ENCODE measurements at places on chromosomes 11 and 22.

DNA sequence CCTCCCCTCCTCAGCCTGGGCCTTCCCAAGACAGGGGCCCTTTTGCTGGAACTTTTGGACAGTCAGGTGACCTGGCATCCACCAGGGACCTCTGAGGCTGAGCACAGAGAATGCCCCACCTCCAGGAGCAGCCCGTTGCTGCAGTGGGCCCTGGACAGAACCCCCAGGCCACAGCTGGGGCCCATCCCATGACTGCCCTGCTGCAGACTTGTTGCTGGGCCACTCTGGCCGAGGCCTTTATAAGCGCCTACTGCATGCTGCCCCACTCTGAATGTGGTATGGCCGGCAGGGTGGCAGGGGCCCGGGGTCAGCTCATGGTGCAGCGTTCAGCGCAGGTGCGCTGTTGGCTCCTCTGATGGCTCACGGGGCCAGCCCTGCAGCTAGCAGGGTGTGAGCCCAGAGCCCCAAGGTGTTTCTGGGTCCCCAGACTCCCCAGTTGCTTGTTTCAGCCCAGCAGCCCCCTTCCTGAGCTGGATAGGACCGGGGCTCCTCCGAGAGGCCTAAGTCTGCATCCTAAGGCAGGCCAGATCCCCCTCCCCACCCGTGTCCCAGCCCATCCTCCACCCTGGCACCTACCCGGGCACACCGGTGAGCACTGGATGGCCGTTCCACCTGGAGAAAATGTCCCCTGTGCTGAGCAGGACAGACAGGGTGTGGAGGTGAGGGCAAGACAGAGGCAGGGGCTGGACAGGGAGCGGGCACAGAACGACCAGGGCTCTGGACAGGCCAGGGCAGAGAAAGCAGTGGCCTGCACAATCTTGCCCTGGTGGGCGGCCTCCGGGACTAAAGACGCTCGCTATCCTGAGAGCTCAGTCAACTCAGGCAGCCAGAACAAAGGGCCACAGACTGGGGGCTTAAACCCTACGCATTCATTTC lies 28.1 kb upstream of the TH start:
- DNase-seq = no peak

DNA sequence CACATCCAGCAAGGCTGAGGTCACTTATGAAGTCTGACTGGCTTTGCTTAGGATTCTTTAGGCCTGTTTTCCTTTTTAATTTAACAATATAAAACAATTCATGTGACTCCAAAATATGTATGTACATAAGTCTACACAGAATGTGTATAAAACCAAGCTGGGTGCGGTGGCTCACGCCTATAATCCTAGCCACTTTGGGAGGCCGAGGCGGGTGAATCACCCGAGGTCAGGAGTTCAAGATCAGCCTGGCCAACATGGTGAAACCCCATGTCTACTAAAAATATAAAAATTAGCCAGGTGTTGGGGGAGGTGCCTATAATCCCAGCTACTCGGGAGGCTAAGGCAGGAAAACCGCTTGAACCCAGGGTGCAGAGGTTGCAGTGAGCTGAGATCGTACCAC lies 83.1 kb downstream of the SHANK2 start:
- no peak for DNase-seq

DNA sequence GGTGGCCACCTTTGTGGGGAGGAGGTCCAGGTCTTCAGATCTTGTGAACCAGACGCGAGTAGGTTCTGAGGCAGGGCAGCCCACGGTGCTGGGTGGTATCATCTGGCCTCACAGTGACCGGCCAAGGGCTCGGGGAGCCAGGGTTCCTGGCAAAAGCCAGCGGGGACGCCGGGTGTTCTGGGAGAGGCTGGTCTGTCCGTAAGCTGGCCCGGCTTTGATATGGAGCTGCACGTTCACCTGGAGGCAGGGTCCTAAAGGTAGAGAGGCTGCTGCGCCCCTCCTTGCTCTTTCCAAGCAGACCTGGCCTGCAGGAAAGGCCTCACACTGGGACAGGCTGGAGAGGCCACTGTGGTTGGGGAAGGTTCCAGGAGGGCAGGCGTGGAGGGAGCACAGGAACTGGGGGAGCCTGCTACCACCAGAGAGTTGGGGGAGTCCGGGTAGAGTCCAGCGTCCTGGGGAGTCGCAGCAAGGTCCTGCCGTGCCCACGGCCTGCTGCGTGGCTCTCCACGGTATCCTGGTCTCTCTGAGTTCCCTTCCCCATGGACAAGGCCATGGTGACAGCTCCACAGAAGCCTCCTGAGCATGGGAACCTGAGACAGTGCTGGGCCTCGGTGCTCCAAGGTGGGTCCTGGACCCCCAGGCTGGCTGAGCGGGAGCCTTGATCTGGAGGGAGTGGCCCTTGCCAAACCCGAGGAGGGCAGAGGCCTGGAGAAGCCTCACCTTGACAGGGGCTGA lies 452.4 kb upstream of the B3GAT1 start:
- no peak for DNase-seq

GRCh38 chr11:35049859-35050531 lies 89.0 kb upstream of the CD44 start:
- DNase-seq = no peak

DNA sequence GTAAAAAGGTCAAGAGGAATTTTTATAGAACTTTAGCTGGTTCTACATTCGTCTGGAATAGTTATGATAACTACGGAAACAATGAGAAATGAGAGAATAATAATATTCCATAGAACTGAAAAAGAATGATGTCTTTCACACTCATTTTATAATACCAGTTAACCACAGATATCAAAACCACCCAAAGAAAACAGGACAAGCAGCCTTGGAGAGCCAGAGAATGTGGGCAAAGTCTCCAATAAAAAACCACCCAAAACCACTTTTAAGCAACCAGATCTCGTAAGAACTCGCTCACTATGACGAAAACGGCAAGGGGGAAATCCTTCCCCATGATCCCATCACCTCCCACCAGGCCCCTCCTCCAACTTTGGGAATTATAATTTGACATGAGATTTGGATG lies 60.8 kb downstream of the ARHGAP32 start:
- no peak for DNase-seq

DNA sequence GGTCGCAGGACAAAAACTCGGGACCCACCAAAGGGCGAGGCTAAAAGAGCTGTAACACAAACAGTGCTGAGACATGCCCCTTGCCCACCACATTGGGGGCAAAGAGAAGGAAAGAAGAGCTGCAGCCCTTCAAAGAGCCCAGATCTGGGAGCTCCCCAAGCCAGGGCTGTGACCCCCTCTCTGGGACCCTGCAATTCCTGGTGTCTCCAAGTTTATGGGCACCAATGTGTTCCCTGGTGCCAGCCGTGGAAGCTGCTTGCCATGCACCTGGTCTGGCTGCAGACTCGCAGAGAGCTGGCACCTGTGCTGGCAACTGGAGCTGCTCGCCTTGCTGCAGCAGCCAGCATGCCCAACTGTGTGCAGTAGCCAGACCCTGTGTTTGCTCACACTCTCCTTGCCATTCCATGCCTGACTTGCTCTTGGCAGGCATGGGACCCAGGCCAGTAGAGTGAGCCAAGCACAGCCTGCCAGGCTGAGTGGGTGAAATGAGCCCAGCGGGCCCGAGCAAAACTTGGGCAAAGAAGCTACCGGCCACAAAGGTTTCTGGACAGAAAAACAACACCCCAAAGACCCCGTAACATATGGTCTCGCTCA lies 16.0 kb downstream of the RRP8 start:
- DNase-seq = no peak

DNA sequence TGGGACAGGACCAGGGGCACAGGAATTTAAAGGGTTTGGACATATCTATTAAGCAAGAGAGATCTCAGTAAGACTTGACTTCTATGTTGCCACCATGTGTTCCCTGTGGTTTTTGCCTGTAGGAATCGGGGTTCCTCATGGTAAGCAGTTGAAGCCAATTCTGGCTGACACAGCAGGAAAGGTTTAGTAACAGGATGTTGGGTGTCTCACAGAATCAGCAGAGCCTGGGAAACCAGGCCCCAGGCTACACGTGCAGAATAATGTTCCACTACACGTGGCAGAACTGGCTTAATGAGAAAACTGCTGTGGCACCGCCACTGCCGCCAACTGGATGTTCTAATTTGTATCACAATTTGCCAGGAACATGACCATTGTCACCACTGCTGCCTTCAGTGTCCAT lies 264.6 kb upstream of the PLET1 start:
- no peak for DNase-seq

DNA sequence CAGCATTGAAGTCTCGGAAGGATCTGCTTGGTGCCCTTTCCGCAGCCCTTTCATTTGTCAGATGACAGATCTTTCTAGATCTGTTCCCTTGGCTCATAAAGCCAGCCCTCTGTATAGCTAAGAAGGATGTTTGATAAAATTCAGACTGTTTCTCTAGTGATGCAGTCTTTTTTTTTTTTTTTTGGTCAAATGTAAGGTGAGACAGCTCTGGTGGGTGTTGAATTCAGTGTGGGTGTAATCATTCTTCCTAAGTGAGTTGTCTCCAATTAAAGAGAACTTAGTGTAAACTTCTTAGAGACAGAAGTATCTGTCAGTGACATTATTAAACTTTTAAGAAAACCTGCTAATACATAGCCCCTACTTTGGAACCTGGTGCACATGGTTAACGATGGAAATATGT lies 53.3 kb downstream of the AAMDC start:
- DNase-seq = no peak

- no peak for DNase-seq
These were observed 6.3 kb downstream of the OVOL1 start for GRCh38 chr11:65793144-65793581.

GRCh38 chr11:11672789-11673188 lies 51.0 kb upstream of the GALNT18 start:
- DNase-seq = no peak

DNA sequence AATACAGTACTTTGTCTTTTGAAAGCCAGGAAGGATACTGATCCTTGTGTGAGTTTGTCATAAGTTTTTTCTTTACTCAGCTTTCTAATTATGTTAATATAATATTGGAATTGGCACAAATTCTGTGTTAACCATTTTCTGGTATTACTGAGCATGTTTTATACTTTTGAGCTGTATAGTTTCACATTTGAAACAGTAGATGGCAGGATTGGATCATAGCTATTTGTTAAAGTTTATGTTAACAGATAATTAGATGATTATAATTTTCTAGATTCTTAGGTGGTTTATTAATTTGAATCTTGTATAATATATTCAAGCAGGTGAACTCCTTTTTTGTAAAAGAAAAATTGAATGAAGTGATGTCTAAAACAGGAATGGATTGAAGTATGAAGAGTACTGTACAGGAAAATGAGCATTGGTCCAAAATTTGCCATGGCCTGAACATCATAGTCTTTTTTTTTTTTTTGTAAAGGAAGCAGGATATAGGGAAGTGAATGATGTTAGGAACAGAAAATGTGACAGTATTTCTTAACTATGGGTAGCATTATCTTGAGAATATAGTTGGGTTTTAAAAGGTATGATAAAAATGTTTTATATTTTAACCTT lies 102.0 kb downstream of the CYP2R1 start:
- DNase-seq = no peak

DNA sequence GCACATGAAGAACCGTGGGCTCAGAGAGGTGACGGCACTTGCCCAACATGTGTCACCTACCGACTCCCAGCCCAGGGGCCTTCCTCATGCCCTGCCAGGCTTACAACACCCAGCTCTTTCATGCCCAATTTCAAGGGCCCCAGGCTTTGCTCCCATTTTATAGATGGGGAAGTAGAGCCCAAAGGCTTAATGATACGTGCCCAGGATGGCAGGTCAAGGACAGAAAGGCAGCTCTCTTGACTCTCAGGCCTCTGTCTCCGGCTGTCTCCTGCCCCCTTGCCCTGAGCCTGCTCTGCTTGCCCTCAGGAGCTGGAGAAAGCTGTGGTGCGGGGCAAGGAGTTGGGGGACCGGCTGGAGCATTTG lies 9.0 kb downstream of the CCDC88B start:
- DNase-seq = no peak

DNA sequence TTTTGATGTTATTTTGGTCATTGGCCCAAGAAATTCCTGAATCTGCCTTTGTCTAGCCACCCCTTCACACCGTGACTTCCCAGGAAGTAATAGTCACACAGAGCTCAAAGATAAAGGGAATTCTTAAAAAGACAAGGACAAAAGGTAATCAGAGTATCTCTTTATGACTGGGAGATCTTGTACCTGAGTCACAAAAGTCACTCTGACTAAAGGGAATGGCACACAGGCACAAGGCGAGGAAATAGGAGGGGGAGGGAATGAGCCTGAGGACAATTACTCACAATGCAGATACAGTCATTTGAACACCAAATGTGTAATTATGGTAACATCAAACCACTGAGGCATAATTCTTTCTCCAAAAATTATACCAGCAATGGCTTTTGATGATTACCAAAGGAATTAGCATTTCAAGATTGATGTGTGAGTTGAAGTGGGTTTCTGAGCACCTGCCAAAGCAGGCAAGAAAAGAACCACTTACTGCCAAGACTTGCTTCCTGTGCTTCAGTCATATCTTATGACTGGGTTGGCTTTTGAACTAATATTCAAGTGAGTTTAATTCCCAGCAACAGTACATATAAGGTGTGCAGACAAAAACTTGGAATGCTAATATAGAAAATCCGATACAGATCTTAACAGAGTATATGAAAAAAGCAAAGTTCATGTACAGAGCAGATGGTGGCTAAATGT lies 856.4 kb downstream of the LRRC4C start:
- no peak for DNase-seq

- DNase-seq = no peak
These were observed 178.2 kb upstream of the ZC3H12C start for GRCh38 chr11:109914809-109915653.

DNA sequence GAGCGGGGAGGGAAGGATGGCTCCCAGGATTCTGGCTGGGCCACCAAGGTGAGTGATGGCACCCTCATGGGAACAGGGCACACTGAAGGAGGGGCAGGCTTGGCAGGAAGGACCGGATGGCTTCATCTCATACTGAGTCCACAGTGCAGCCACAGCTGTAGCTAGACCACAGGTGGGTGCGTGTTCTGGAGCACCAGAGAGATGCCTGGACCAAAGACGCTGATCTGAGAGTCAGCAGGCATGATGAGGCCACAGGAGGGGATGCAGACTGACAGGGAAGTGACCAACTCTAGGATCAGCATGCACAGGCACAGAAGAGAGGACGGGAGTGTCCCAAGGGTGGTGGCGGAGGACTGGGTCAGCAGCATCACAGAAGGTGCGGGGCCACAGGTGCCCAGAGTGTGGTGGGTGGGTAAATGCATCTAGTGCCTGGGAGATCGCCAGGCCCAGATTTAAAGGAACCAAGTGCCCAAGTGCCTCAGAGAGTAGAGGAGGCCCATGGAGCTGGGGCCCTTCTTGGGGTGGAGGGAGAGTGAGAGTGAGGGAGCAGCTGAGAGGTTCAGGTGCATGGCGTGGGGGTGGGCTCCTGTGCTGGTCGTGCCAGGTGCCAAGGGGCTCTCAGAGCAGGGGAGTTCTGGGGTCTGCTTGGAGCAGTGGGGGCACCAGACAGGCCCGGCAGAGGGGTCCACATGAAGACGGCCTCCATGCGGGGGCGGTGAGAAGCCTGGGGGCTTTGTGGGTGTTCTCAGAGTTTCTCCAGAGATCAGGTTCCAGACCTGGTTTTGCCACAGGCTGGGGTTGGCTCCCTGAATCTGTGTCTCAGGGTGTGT lies 113.7 kb downstream of the CEP164 start:
- DNase-seq = no peak

DNA sequence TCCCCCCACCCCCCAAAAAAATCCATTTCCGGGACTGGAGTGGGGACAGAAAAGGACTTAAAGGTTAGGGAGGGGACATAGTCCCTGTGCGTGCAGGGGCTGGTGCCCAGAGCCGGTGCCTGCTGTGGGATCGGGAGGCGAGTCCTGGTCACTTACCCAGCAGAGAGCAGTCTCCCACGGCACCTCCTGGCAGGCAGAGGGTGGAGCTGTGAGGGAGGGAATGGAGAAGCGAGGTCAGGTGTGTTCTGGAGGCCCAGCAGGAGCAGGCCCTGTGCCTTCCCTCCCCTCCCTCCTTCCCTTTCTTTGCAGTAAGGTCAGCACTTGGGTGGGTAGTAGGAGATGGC lies 28.4 kb downstream of the SHANK3 start:
- no peak for DNase-seq
